ENCODE measurements at places on chromosomes 11 and 22.

GRCh38 chr11:9765320-9766101, 101.6 kb downstream of the SWAP70 start:
- DNase-seq: no peak

- no peak for DNase-seq
Measured at GRCh38 chr11:7892840-7893254, 38.2 kb downstream of the OR10A6 start.

- DNase-seq: no peak
Measured at GRCh38 chr11:4658629-4659445, 15.1 kb downstream of the OR51E1 start.

- DNase-seq: no peak
Measured at GRCh38 chr22:50218996-50219727, 18.4 kb downstream of the SELENOO start.

Measured in stimulated activated CD8-positive, alpha-beta memory T cell treated with anti-CD3 and anti-CD28 coated beads, Interleukin-2, amount 100 ng/mL, for 1 hour (primary cell).